ENCODE measurements at places on chromosomes 3 and 15.

GRCh38 chr3:12759693-12760565, 870 bp upstream of the TMEM40 start:
- DNase-seq, result no peak

GRCh38 chr3:101898752-101899169, 49.4 kb downstream of the NFKBIZ start:
- DNase-seq, result peak; percentile 25

DNA sequence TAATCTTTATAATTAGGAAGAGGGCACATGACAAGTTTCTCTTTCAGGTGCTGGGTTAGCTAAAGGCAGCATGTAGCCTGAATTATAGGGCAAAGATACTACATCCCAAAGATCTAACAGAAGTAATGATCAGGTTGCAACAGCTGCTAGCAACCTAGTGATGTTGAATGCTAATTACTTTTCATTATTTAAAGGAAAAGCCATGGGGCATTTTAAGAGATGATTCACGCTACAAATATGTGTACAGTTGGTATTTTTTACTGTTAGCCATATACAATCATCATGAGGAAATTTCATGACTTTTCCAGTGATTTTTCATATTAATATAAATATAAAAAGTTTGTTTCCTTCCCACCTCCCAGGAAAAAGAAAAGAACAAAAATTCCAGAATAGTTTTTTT, 43.0 kb downstream of the NEK10 start:
- DNase-seq, result no peak

DNA sequence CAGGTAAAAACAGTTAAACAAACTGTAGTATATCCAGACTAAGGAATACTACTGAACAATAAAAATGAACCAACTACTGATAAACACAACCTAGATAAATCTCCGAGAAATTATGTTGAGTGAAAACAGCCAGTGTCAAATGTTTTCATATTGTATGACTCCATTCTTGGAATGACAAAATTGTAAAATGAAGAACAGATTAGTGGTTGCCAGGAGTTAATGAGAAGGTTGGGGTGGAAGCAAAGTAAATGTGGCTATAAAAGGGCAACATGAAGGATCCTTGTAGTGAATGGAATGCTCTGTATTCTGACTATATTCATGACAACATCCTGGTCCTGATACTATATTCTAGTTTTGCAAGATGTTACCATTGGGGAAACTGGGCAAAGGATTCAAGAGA, 27.5 kb upstream of the ACKR4 start:
- DNase-seq, result no peak

- no peak for DNase-seq
Observed at GRCh38 chr3:23726811-23727548, 78.8 kb upstream of the UBE2E1 start.

DNA sequence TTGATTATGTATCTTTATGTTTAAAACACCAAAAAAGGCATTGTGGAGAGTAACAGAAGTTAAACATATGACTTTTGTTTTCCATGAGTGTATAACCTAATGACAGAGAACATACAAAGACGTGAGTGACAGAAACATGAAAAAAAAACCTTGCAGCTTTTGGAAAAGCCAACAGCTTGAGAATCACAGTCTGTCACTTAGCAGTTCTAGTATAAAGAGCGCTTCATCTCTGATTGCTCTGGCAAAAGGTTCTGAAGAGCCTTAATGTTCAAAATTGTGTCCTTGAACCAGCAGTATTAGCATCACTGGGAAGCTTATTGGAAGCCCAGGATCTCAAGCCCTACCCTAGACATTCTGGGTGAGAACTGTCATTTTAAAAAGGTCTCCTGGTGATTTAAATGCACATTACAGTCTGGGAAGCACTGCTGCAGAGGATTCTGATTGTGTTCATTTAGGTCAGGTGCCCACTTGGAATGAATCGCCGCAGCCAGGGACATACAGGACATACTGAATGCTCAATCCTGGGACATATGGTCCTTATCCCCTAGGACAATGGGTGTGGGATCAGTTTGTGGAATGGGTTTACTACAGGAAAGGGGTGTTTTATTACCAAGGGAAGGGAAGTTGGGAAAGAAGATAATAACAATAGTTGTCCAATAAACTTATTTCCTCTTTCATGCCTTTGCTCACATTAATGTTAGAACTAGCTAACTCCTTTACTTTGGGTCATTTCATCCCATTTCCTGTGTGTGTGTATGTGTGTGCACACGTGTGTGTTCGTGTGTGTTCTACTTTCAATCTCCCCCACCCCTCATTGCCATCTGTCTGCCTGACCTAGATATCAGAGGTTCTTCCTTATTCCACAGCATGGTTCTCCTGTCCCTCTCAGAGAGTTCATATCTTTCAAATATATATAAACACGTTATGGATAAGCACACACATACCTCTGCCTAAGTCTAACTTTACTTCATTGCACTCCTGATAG, 55.0 kb downstream of the LRRC49 start:
- DNase-seq, result no peak

- no peak for DNase-seq
Observed at GRCh38 chr3:155149494-155149893, 69.4 kb downstream of the MME start.

DNA sequence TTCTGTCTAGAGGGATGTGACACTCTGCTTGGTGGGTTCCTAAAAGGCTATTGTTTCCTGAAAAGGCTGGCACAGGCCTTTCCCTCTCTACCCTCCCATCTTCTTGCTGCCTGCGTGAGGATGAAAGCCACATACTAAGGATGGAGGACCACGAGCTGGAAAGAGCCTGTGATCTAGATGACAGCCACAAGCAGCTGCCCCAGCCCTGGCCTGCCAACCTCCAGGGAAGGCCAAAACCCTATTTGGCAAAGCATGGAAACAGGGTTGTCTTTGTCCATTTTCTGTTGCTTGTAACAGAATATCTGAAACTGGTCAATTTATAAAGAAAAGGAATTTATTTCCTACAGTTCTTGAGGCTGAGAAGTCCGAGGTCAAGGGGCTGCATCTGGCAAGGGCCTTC, 144.5 kb downstream of the FBLN2 start:
- DNase-seq, result no peak
